Type B pancreatic cell (in vitro differentiated cells): ENCODE measurements at places on chromosomes 4 and X. TPM values are rescaled to one million over a fixed set of nuclear protein-coding genes. Genes with fewer than 3 reads are reported as not detected.
A peak's percentile ranks its signal among the peaks of the same experiment; 100 is the strongest.

The CHIC1 gene
- total RNA-seq, result 7.6 and 8.9 TPM in 2 replicates

The ARHGAP6 gene
- 8.0 and 10.1 TPM in 2 replicates for total RNA-seq

DNA sequence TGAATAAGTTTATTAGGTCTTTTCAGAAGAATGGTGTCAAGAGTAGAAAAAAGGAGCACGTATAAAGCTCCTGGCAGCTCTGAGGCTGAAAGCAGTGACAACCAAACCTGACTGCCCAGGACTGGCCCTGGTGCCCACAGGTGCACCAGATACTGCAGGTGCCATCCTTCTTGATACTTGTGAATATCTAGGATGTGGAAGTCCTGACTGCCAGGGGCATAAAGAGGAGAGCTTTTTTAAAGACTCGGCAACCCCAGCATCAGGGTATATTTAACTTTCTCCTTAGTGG, 60.7 kb downstream of the TMEM150C start:
- DNase-seq, result no peak
- peaks cover 3% of the 10 kb centered on the region for H3K36me3 ChIP-seq
- no peak overlapping the region for H3K27ac ChIP-seq
- H3K4me1 ChIP-seq, result peaks cover 11% of the 10 kb centered on the region
- peaks cover 18% of the 10 kb centered on the region for H3K27me3 ChIP-seq
- no peak overlapping the region for H3K4me3 ChIP-seq

DNA sequence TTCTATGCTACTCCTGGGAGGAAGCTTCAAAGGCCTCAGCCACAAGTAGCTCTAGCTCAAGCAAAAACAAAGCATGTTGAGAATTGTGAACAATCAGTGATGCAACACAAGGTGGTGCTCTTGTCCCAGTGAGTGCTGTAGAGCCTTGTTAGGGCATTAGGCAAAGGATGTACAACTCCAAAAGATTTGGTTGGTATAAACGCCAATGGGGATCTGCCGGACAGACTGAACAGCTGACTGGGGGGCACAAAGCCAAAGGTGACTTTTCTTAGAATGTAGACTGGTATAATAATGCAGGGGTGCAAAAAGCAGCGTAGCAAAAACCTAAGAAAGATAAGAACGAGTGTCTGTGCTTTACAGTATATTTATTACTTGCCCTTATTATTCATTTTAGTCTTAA, 62.6 kb upstream of the ALB start:
- no peaks in the 10 kb centered on the region for H3K4me1 ChIP-seq
- no peaks in the 10 kb centered on the region for H3K36me3 ChIP-seq
- H3K4me3 ChIP-seq, result no peak overlapping the region
- H3K27ac ChIP-seq, result peak overlapping the region; percentile 57
- no peaks in the 10 kb centered on the region for H3K27me3 ChIP-seq

- H3K27ac ChIP-seq, result no peak overlapping the region
- no peaks in the 10 kb centered on the region for H3K27me3 ChIP-seq
- H3K4me1 ChIP-seq, result no peaks in the 10 kb centered on the region
- no peak overlapping the region for H3K4me3 ChIP-seq
- no peaks in the 10 kb centered on the region for H3K36me3 ChIP-seq
These were observed 141.0 kb upstream of the FAM47C start for GRCh38 chrX:36867143-36867542.

GRCh38 chr4:105598787-105599186, 46.4 kb downstream of the ARHGEF38 start:
- no peak for DNase-seq
- H3K4me1 ChIP-seq, result peaks cover 3% of the 10 kb centered on the region
- H3K27me3 ChIP-seq, result peaks cover 7% of the 10 kb centered on the region
- no peaks in the 10 kb centered on the region for H3K36me3 ChIP-seq
- no peak overlapping the region for H3K27ac ChIP-seq

DNA sequence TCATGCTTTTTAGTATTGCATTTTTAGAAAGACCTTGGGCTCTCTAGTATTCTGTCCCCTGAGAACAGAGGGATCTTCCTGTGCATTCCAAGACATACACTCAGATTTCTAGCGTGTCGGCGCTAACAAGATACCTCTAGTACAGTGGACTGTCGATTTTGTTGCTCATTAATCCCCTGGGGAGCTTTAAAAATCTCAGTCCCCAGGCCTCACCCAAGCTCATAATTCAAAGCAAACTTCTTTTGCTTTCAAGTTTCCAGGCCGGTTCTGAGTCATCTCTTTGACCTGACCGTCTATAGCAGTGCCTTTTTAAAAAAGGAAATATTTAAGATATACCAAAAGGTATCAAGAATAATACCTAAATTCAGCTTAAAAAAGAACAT, 137.0 kb downstream of the AMMECR1 start:
- peaks cover 23% of the 10 kb centered on the region for H3K4me1 ChIP-seq
- H3K36me3 ChIP-seq, result peaks cover 33% of the 10 kb centered on the region
- H3K27ac ChIP-seq, result peak overlapping the region; percentile 91
- no peaks in the 10 kb centered on the region for H3K27me3 ChIP-seq
- peak overlapping the region; percentile 55 for H3K4me3 ChIP-seq
